ENCODE measurements at places on chromosomes 11 and 22. TPM values are rescaled to one million over a fixed set of nuclear protein-coding genes. Genes with fewer than 3 reads are reported as not detected.
A peak's percentile ranks its signal among the peaks of the same experiment; 100 is the strongest.

CCDC15 gene
- 3.7 TPM for polyA plus RNA-seq

SCUBE1 gene
- 5.3 TPM for polyA plus RNA-seq

DNA sequence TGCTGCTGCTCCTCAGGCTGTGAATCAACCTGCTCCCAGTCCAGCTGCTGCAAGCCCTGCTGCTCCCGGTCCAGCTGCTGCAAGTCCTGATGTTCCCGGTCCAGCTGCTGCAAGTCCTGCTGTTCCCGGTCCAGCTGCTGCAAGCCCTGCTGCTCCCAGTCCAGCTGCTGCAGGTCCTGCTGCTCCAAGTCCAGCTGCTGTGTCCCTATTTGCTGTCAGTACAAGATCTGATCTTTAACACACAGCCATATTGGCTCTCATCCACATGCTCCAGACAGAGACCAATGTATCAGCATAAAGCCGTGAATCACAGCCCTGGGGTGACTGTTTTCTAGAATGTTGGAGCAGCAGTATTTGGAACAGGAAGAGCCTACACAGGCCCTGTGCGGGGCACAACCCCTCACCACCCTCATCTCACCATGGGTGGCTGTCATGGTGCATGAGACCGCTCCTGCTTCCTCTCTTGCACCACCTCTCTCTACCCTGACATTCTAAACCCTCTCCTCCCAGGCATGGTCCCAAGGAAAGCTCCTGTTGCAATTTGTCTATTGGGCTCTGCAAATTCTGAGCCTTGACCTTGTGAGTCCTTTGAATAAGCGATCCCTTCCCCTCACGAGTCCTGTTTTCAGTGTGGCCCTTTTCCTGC lies 3.5 kb downstream of the KRTAP5-10 start:
- H3K4me3 ChIP-seq: no peak overlapping the region
- H3K36me3 ChIP-seq: no peaks in the 10 kb centered on the region
- DNase-seq: peak; percentile 36

- H3K27ac ChIP-seq: no peak overlapping the region
- H3K4me1 ChIP-seq: no peaks in the 10 kb centered on the region
- H3K27me3 ChIP-seq: no peaks in the 10 kb centered on the region
- H3K4me3 ChIP-seq: no peak overlapping the region
- no peaks in the 10 kb centered on the region for H3K36me3 ChIP-seq
- DNase-seq: no peak
Measured at GRCh38 chr22:45316796-45317526, 7.2 kb downstream of the FAM118A start.

DNA sequence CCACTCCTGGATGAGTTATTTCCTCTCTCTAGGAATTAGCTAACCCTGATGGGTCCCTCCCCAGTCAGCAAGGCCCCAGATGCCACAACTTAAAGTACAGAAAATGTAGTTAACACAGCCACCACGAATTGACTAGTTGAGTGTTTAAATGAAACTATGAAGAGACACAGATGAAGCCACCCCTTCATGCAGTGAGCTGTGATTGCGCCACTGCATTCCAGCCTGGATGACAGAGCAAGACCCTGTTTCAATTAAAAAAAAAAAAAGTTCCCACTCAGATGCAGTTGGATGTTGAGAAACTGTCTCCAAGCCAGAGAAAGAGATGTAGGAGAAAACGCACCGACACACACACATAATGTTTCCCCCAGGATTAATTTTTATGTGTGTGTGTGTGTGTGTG lies 53.3 kb downstream of the SCN3B start:
- peaks cover 74% of the 10 kb centered on the region for H3K36me3 ChIP-seq
- H3K27me3 ChIP-seq: no peaks in the 10 kb centered on the region
- H3K4me3 ChIP-seq: no peak overlapping the region

DNA sequence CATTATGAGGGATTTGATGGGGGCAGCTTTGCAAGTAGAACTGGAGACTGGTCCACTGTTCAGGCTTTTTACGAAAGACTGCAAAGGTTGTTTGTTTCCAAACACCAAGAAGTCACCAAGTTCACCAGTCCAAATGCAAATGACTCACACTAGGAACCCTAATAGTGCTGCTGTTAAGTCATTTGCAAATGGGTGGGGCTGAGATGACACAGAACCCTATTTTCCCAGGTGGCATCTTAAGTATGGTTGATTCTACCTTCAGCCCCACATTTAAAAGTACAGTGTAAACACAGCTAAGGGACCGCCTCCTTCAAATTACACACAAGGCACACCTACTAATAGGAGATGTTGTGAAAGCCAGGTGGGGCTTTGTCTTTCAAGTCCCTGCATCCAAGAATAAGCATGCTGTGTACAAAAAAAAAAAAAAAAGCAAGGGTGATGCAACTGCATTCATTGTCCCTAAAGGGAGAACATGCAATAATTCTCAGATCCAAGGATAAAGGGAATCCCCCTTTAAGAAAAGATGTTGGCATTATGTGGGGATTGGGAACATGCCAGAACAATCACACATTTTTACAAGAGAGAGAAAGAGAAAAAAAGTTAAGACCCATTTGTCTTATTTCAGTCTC lies 27.3 kb downstream of the BDNF start:
- no peaks in the 10 kb centered on the region for H3K4me1 ChIP-seq
- DNase-seq: no peak
- H3K4me3 ChIP-seq: no peak overlapping the region

IGSF22 gene
- 0.44 TPM for polyA plus RNA-seq

- H3K36me3 ChIP-seq: no peaks in the 10 kb centered on the region
- H3K4me3 ChIP-seq: no peak overlapping the region
- peaks cover 10% of the 10 kb centered on the region for H3K27me3 ChIP-seq
Measured at GRCh38 chr11:73268671-73269271, 3.4 kb upstream of the P2RY6 start.

- no peak overlapping the region for H3K27ac ChIP-seq
- H3K4me1 ChIP-seq: peaks cover 25% of the 10 kb centered on the region
- no peaks in the 10 kb centered on the region for H3K27me3 ChIP-seq
- H3K36me3 ChIP-seq: no peaks in the 10 kb centered on the region
Measured at GRCh38 chr11:3939651-3940190, 84.3 kb downstream of the STIM1 start.

GRCh38 chr22:28462901-28463300 lies 216.7 kb downstream of the TTC28 start:
- DNase-seq: no peak
- no peaks in the 10 kb centered on the region for H3K36me3 ChIP-seq
- no peak overlapping the region for H3K4me3 ChIP-seq
- H3K27me3 ChIP-seq: no peaks in the 10 kb centered on the region
- no peaks in the 10 kb centered on the region for H3K4me1 ChIP-seq
- no peak overlapping the region for H3K27ac ChIP-seq

- H3K27me3 ChIP-seq: no peaks in the 10 kb centered on the region
- no peaks in the 10 kb centered on the region for H3K36me3 ChIP-seq
- no peak for DNase-seq
- no peak overlapping the region for H3K4me3 ChIP-seq
- no peak overlapping the region for H3K27ac ChIP-seq
Measured at GRCh38 chr22:25744694-25745093, 2.7 kb downstream of the MYO18B start.

DDI1 gene
- polyA plus RNA-seq: not detected

ACAT1 gene
- polyA plus RNA-seq: 222 TPM

DNA sequence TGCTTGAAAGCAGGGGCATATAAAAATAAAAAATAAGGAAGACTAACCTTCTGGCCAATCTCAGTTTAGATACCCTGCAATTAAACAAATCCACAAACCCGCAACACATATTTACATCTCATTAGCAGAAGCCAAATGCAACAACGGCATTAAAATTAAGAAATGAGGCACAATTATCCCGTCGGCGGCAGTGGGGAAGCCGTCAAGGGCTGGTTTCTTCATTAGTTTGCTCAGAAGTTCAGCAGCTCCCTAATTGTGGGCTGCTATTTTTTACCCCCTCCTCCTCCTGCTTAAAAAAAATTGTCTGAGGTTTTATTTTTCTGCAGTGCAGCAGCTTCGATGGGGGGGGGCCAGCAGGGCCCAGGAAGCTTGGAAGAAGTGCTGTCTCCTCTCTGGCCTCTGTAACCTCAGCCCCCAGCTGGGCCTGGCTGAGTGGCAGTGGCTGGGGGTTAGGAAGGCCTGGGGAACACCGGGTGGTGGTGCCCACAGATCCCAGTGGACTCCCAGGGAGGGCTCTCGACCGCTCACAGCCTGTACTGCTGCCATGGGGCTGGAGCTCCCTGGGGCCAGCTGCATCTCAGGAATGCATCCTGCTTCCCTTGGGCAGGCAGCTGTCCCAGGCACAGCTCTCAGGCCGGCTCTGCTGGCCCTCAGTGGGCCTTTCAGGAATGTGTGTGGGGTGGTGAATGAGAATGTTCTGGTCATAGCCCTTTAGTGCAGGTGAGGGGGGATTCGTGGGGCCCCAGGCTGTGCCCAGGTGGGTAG lies 148.7 kb upstream of the B3GAT1 start:
- H3K4me3 ChIP-seq: no peak overlapping the region
- no peaks in the 10 kb centered on the region for H3K4me1 ChIP-seq
- no peaks in the 10 kb centered on the region for H3K36me3 ChIP-seq
- H3K27ac ChIP-seq: no peak overlapping the region
- peak; percentile 8 for DNase-seq
- H3K27me3 ChIP-seq: no peaks in the 10 kb centered on the region

GRCh38 chr11:34905666-34906065 lies 10.5 kb downstream of the APIP start:
- peaks cover 10% of the 10 kb centered on the region for H3K4me1 ChIP-seq
- no peak for DNase-seq
- H3K36me3 ChIP-seq: no peaks in the 10 kb centered on the region
- no peak overlapping the region for H3K4me3 ChIP-seq
- no peaks in the 10 kb centered on the region for H3K27me3 ChIP-seq

DNA sequence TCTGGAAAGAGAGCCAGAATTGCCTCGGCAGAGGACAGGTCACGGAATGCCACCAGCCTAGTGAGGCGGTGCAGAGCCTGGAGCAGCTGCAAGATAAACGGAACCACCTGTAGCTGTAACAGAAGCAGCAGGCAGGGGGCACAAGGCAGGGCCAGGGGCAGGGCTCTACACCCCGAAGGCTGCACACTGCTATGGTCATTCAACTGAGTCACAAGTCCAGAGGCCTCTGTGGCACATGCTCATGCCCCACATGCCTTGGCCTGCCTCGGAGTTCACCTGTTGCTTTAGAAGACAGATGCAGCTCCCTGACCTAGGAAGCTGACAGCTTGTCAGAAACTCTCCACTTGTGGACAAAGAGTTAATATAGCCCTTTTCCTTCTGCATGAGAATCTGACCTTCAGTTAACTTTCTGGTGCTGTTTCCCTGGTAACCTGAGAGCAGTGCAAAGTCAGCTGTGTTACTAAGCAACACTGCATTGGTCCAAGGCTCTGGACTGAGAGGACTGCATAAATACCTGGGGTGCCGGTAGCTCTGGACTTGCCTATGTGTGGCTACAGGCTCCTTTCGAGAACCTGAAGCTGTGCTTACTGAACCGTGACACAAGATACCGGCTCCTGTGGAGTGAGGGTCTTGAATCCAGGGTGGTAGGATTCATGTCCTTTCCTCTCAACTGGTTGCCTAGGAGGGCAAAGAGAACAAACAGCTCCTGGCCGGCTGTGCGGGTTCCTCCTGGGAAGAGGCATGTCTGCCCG lies 10.5 kb downstream of the COMMD9 start:
- no peaks in the 10 kb centered on the region for H3K36me3 ChIP-seq
- H3K27ac ChIP-seq: no peak overlapping the region
- no peak overlapping the region for H3K4me3 ChIP-seq

GRCh38 chr11:95335989-95336388 lies 105.0 kb upstream of the SESN3 start:
- peaks cover 15% of the 10 kb centered on the region for H3K4me1 ChIP-seq
- H3K36me3 ChIP-seq: no peaks in the 10 kb centered on the region
- H3K27me3 ChIP-seq: no peaks in the 10 kb centered on the region
- DNase-seq: no peak
- no peak overlapping the region for H3K27ac ChIP-seq

BBS1 gene
- 24.1 TPM for polyA plus RNA-seq

DNA sequence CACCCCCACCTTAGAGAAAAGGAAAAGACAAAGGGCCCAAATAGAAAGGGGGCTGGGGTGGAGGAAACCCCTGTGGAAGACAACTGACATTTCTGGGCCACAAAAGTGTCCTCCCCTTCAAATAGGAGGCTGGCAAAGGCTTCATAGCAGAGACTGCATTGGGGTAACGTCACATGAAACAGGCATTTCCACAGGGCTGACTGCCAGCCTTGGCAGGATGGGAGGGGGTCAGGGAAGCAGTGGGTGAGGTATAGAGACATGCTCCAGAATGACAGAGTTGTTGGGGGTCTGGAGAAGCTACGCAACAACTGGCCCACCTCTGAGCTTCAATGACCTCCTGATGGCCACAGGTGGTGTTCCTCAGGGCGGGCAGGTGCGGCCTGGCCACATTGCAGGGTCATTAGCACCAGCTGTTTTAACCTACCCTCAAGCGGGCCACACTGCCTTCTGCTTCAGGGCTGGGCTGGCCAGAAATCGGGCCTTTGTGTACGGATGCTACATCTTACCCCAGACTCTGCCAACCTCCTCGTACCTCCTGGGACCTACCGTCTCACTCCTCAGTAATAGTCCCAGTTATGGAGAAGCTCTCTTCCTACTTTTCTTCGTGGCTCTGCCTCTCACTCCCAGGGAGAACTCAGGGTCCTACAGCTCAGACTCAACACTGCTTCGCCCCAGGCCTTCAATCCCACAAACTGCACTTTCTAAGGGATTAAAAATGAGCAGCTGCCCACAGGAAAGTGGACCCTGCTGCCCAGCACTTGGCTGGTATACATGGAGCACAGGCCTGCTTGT lies 160.0 kb upstream of the NCAM1 start:
- no peaks in the 10 kb centered on the region for H3K36me3 ChIP-seq
- no peak overlapping the region for H3K4me3 ChIP-seq
- no peaks in the 10 kb centered on the region for H3K4me1 ChIP-seq
- DNase-seq: peak; percentile 43
- H3K27ac ChIP-seq: no peak overlapping the region

IGSF9B gene
- polyA plus RNA-seq: 1.8 TPM

SERPINH1 gene
- polyA plus RNA-seq: 152 TPM

PATL1 gene
- polyA plus RNA-seq: 55.9 TPM

ART1 gene
- polyA plus RNA-seq: not detected

DNA sequence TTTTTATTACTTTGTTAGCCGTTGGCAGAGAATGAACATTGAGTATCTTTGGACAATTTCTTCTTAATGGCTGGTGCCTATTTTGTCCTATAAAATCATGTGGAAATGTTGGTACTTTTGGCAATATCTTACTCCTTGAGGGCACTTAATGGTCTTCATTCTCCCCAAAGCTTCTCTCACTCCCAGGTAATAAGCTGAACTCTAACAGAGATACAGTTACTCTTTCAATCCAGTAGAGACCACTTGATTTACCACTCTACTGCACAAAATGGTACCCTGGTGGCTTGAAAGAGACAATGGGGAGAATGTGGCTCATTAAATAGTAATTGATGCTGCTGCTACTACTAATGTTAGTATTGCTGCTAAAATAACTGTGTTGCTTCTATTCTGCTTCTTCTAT lies 53.0 kb downstream of the MAML2 start:
- H3K27me3 ChIP-seq: no peaks in the 10 kb centered on the region
- H3K27ac ChIP-seq: no peak overlapping the region
- H3K4me1 ChIP-seq: peaks cover 12% of the 10 kb centered on the region
- no peak overlapping the region for H3K4me3 ChIP-seq
- H3K36me3 ChIP-seq: no peaks in the 10 kb centered on the region
- DNase-seq: no peak
